ENCODE measurements at places on chromosomes 7 and 10. TPM values are rescaled to one million over a fixed set of nuclear protein-coding genes. Genes with fewer than 3 reads are reported as not detected.

- no peak for DNase-seq
Measured at GRCh38 chr7:147798001-147798400, 792.6 kb upstream of the C7orf33 start.

DNA sequence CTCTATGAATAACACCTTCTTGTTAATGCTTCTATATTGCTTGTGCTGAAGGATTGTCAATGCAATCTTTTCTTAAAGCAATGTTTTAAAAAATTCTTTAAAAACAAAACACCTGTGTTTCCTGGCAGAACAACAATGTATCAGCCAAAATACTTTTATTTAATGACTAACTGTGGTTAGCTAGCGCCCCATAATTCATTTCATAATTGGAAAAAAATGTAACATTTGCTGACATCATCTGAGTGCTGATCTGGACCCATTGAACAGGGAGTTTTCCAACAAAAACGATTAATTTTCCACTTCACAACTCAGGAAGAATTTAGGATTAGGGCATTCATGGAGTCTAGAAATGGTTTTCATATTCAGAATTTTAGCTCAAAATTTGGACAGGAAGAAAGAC is 137.6 kb upstream of the CDK6 start:
- no peak for DNase-seq

- DNase-seq, result no peak
Measured at GRCh38 chr7:73769481-73770001, 529 bp downstream of the CLDN3 start.

- DNase-seq, result no peak
Measured at GRCh38 chr10:79475877-79476276, 30.5 kb upstream of the ZCCHC24 start.

DNA sequence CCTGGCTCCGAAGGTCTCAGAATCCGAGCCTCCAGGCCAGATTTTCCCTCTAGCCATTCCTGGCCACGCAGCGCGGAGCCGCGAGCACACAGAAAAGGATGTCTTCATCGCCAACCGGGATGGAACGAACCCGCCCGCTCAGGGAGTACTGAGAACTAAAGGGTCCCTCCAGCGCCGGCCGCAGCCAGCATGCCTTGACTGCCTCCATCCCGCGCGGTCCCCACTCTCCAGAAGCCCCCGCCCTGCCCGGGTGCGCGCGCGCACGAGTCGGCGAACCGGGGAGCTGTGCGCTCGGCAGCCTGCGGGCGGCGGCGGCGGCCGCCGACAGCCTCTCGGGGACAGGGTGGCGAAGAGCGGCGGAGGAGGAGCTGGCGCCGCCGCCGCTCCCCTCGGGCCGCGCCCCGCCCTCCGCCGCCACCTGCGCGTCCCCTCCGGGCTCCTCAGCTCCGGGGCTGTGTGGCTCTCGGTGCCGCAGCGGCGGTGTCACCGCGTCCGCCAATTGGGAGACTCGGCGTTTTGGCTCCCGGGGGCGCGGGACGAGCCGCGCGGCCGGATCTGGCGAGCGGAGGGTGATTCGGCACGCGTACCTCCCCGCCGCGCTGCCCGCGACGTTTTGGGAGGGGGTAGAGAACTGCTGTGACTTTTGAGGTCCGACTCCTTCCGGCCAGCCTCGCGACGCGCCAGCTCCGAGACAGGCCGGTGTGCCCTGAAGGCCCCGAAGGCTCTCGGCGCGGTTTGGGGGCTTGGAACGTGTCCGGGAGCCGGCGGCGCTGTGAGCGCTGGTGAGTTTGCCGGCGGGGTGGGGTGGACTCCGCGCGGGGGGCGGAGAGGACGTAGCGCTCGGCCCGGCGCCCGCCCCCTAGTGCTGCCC is 453 bp upstream of the GALNT17 start:
- DNase-seq, result peak; percentile 91

DNA sequence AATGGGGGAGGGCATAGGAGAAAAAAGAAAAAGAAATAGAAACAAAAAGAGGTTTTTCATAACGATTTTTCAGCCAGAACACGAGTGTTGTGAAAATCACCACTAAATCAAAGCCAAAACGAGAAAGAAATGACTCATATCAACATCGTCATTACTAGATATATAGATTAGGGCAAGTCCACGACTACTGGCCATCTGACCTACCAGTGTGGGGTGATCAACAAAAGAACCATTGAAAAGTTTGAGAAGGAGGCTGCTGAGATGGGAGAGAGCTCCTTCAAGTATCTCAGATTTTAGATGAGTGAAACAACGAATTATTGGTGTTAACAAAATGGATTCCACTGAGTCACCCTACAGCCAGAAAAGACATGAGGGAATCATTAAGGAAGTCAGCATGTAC is 33.5 kb upstream of the ABCB5 start:
- DNase-seq, result no peak

DNA sequence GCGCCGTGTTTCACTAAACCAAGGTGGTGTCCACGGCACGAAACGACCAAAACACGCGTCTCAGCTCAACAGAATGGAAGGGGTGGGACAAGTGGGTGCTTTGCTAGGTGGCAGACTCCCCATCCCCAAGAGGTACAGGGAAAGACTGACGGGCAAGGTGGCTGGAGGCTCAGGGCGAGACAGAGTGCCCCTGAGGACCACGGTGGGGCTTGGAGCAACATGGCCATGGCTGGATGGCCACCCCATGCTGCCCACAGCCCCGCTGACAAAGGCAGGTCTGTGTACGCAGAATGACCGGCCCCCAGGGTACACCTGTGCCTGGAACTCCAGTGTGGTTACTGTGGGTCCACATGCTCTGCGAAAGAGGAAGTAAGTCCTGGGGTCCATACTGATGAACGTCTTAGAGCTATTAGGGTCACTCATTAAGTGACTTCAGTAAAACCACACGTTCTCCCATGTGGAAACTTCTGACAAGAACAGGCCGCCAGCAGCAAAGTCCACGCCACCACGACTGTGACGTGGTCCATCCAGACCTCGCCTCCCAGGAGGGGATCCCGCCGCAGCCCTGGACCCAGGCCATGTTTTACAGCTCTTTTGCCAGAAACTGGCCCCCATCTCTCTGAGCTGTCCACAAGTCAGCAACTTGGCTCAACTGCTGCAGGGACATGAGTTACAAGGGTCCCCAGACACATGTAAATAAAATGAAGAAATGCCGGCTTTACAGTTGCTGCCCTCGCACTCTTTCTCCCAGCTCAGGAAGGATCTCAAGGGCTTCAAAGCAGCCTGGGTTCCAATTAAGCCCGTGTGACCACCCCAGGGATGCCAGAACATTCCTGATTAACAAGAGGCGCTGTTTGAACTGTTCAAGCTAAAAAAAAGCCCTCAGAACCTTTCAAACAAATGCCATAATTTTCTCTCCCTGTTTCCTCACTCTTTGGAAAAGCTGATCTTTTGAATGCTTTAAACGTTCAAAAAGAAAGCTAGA is 66.8 kb downstream of the MAD1L1 start:
- DNase-seq, result peak; percentile 32

DNA sequence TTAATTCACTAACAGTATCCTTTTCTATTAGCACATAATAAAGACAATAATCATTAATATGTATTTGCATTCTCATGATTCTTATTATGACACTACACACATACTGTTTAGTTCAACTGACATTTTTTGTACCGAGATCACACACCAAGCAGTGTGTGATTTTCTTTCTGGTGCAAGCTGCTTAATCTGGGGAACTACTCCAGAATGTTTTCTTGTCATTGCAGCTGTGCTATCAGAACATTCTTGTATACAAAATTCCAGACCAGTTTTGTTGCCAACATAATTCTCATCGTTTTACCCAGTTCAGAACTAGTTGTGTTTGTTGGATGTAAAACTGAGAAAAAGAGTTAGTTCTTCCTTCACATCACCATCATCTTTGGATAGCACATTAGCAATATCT is 37.4 kb downstream of the VKORC1L1 start:
- no peak for DNase-seq

GRCh38 chr7:158757404-158757989 is 52.9 kb upstream of the NCAPG2 start:
- no peak for DNase-seq

GRCh38 chr7:133778472-133778871 is 348.7 kb upstream of the LRGUK start:
- no peak for DNase-seq

GRCh38 chr10:79070606-79071395 is 2.0 kb downstream of the ZMIZ1 start:
- DNase-seq, result peak; percentile 90

DNA sequence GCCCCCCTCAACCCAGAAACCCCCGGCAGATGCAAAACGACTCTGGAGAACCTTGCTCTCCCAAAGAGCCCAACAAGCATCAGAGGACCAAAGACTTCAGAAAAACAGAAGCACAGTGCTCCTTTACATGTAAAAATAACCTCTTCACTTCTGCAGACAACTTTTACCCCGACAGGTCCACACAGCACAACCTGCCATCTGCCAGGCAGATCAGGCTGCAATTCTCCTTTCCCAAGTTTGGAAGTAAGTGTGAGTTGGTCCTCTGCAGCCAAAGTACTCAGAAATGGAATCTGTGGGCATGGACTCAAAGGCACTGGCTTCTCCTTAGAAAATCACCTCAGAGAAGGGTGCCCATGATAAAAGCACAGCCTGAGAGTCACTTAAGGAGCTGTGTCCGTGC is 26.0 kb downstream of the DOCK4 start:
- no peak for DNase-seq

DNA sequence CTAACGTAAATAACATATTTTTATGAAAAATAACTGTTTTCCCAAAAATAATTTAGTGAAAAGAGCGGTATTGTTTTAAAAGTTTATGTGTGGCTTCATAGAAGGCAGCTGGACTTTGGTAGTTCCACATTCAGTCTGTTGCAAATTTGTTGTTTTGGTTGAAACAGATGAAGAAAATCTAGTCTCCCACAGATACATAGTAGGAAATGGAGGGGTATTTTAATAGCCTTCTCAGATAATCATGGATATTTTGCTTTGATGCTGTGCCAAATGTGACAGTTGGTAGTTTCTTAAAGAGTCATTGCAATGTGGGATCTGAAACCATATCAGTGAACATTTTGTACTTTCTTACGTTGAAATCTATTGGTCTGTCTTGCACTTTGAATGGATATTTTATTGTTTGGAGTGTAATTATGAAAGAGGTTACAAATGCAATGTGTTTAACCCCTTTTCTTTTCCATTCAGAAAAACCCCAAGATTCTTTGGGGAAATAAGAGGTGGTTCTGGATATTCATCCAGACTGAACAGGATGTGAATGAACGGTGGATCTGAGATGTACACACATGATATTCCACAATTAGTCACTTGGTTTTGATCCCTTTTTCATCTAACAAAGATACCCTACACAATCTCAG is 10.4 kb downstream of the ZNF365 start:
- DNase-seq, result no peak

- DNase-seq, result no peak
Measured at GRCh38 chr10:125094806-125095205, 65.6 kb downstream of the CTBP2 start.

DNA sequence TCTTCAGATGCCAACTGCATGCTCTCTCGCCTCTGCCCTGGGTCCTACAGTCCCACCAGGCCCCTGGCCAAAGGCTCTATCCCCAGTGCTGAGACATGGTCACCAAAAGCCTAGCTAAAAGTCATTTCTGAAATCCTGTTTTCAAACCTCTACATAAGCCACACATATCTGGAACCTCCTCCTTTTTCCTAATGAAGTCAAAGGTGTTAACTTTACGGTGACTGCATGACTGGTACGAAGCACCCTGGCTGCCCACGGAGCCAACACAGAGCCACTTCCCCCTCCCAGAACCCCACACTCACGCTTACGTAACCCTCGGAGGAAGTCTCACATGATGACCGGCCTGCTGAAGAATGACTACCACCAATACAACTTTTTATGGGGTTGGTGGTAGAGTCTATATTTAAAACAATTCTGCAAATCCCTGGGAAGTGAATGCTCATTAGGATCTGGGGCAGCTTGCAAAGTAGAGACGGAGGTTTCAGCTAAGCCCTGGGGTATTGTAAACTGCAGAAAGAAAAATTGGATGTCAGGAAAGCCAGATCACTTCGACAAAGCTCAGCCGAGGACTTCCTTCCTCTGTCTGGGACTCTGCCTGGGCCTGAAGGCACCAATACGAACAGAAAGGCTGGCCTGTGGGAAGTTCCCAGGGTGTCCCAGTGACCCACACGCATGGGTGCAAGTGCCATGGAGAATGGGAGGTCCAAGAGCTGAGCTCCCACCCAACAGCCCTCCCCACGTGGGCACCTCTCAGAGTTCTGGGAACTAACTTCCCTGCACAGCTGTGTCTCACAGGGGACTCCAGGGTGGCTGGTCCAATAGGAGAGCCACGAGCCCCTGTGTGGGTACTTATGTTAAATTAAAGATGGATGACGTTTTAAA is 50.7 kb downstream of the PDGFA start:
- DNase-seq, result no peak

- DNase-seq, result no peak
Measured at GRCh38 chr10:119444866-119445265, 97.7 kb downstream of the RGS10 start.

DNA sequence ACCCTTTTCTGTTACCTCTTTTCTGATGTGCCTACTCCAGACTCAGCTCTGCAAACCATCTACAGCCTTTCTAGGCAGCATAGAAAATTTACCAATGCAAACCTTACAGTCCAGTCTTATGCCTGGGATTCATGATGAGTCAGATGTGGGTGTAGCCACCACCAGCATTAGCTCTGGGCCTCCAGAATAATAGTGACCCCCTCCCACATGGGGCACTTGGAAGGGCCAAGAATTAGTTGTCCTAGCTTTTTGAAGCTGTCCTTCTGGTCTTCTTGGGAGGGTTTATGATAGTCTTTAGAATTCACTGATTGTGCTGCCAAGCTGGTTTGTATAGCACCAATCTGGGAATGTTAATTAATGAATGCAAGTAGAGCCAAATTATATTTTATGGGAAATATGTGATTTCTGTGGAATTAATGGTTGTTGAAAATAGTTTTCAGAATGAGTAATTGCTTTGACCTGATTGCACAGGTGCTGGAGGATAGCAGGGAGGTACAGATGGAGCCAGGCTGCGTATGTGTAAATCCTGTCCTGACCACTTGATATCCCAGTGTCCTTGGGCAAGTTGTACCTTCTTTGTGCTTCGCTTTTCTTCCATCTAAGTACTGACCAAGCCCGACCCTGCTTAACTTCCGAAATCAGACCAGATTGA is 94.8 kb downstream of the CPED1 start:
- no peak for DNase-seq

Gene UCMA
- total RNA-seq, result not detected

Gene UBTD1
- 18.0 TPM for total RNA-seq

Gene PRKAR1B
- 37.5 TPM for total RNA-seq

Gene ABCB4
- 0.41 TPM for total RNA-seq

Gene HIPK2
- 125 TPM for total RNA-seq

Gene GOLGA7B
- total RNA-seq, result 0.27 TPM

Gene ADARB2
- 1.8 TPM for total RNA-seq

Gene KMT2C
- total RNA-seq, result 57.1 TPM

Gene TLX1
- not detected for total RNA-seq
